ENCODE measurements at places on chromosomes 7 and 10.

GRCh38 chr10:59887972-59888640 is 18.2 kb downstream of the CCDC6 start:
- DNase-seq = peak; percentile 20

DNA sequence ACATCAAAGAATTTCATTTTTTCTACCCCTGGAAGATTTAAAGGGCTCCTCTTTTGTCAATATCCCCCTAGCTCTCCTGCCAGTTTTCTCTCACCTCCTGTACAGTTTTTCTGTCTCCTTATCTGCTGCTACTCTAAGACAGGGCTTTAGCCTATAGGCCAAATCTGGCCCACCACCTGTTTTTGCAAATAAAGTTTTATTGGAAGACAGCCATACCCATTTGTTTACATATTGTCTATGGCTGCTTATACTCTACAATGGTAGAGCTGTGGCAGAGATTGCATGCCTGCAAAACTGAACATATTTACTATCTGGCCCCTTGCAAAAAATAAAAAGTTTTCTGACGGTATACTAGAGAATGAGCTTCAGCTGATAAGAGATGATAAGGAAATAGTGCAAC is 37.4 kb upstream of the GARS1 start:
- no peak for DNase-seq

DNA sequence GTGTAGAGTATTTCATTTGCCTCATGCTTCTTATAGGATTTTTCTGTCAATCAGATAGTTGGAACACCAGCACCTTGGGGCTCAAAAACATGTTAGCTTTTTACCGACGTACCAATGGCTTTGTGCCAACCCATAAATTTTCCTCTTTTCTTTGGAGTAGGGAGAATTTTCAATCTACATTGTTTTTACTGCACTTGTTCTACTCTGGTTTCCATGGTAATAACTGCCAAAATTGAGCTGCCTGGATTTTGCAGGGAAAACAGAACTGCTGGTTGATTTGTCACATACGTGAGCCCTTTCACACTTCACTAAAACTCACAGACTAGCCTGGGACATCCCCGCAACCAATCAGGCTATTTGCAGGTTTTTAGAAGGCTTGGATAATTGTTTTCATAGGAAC is 189.7 kb downstream of the ARHGAP21 start:
- no peak for DNase-seq

GRCh38 chr10:79047875-79048638 is 20.7 kb upstream of the ZMIZ1 start:
- DNase-seq = peak; percentile 70

- DNase-seq = no peak
Measured at GRCh38 chr10:123496996-123497660, 169.0 kb upstream of the GPR26 start.
